ENCODE measurements at places on chromosomes 13 and 19.

DNA sequence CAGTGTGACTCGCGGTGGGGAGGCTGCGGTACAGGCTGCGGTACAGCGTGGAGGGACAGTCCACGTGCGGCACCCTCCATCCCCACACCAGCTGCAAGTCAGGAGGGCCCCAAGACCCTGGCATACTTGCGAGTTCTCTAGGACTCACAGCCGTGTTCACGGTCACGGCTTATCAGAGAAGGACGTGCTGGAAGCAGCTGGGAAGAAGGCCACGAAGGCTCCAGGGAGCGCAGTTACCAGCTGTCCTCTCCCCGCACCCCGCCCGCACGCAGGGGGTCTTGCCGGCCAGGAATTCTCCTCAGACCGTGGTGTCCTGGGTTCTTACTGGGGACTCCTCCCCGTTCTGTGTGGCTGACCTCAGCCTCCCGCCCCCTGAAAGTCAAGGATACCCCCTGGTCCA, 6.2 kb downstream of the ZNF444 start:
- DNase-seq = no peak

DNA sequence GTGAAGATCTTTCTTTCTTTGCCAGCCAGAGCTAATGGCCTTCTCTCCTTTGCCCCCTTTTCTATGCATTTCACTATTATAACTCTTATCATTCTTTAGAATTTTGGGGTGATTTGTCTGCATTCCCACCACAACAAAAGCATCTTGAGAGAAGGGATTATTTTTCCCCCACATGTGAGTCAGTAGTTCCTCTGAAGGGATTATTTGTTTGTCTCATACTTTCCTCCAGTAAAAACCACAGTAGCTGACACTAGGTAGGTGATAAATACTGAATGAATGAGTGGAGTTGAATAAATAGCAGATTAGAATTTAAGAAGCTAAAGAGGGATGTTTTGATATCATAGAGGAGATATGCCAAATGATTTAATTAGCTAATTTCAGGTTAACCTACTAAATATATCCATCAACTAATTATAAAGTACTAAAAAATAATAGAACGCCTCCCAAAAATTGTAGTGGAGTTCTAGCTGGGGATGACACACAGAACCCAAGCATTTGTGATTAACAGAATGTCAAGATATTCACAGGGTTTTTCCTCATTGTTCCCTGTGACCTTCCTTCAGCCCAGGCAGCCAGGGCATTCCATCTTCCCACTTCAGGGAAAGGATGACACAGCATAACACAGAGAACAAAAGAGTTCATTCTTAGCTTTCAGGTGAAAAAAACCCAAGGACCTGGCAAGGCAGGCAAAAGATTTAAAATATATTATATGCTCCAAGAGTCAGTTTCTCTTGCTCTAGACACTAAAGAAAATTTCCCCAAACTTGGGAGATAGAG, 3.5 kb upstream of the TBC1D4 start:
- DNase-seq = no peak

GRCh38 chr13:90385781-90386489, 961.6 kb upstream of the MIR17HG start:
- DNase-seq = no peak

DNA sequence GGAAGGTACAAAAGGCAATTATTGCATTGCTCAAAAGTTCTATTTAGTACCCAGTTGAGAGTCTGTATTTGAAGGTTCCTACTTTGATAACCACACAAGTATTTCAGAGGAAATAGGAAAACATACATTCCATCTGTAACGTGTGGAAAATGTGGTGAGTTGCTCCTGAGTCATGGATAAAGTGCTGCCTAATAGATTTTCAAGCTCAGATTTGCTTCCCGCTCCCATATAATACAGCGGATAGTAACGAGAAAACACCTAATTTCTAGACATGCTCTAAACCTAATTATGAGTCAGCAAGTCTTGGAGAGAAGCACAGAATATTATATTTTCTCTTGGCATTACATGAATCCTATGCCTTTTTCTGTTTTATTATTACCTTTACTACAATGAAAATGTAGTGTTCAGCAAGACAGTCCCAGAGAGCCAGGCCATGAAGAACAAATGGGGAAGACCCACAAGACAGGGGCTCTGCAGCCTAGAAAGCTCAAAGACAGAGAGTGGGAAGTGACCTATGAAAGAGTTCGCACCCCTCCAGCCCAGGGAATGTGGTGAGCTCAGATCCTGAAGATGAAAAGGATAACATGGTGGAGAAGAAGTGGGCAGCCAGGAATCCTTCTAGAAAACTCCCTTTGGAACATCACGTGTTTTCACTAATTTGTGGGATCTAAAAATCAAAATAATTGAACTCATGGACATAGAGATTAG, 116.1 kb downstream of the STARD13 start:
- DNase-seq = no peak

DNA sequence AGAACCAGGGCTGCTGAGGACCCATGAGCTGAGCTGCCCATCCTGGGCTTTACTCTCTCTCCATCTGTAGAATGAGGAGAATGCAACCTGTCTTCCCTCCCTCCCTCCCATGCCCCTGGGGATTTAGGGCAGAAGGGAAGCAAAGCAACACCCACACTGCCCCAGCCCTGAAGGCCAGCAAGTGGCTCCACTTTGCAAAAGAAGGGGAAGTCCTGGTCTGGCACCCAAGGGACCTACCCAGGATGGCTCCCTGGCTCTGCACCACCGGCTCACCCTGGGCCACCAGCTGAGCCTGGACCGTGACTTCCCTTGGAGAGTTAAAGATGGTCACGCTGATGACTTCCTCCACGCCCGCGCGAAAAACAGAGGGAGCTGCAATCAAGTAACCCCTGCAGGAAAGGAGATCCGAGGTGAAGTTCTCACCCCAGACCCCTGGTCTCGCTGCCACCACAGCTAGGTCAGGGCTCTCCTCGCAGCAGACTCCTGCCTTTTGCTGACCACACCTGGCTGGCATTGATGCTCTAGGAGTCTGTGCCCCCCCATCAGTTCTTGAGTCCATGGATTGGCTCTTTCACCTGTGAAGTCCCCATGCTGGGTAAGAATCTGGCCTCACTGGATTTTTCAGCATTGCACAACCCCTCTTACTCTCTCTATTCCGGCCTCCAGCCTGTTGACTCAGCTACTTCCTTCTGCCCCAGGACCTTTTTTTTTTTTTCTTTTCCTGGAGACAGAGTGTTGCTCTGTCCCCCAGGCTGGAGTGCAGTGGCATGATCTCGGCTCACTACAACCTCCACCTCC, 4.6 kb downstream of the CPAMD8 start:
- no peak for DNase-seq

- DNase-seq = no peak
Measured at GRCh38 chr19:35585848-35586247, at the start of gene PMIS2. Gene PMIS2 (plus strand): TSS chr19:35586173. CDS start chr19:35586260, 87 bp downstream.

DNA sequence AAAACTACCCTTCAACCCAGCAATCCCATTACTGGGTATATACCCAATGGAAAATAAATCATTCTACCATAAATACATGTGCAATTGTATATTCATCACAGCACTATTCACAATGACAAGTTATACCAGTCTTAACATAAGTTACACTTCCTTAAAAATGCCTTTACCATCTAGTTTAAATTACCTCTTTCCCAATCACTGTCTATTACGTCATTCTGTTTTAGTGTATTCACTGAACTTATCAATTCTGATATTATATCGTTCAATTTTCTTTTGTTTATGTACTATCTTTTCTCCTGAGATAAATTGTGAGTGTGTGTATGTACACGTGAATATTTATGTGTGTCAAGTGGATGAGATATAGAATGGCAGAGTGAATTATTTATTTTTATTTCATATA, 1416.8 kb downstream of the OLFM4 start:
- DNase-seq = no peak
